CD4-positive, alpha-beta T cell treated with Interleukin-2 at 100 ng/mL for 4 hours (primary cell): ENCODE measurements at places on chromosomes 1 and 21.

DNA sequence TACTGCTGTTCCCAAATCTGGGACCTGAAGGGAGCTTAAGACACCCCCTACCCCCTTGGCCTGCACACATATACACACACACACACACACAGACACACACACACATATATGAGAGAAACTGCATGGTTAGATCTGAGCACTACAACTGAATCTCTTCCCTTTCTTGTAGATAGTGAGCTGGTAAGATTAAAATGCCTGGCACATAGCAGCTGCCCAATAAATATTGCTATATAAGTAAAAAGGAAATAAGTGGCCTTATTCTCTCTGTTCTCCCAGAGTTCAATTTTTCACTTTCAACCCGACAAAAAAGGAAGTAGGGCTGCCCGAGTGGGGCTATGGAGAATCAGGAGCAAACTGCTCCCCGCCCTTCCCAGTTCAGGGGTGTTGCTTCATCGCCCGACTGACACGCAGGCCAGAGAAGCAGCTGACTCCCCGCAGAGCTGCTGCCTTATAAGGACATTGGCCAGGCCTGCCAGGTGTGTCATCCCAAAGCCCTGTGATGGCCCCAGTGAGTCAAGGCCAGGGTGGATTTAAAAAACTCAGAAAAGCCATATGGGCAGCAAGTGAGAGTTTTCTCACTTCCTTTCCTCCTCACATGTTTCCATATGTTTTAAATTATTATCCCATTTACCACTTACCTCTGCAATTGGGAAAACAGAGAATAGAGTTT, 106.5 kb upstream of the SLC44A3 start:
- DNase-seq = peak; percentile 22

- DNase-seq = no peak
Observed at GRCh38 chr1:216095400-216095799, 327.8 kb downstream of the USH2A start.

DNA sequence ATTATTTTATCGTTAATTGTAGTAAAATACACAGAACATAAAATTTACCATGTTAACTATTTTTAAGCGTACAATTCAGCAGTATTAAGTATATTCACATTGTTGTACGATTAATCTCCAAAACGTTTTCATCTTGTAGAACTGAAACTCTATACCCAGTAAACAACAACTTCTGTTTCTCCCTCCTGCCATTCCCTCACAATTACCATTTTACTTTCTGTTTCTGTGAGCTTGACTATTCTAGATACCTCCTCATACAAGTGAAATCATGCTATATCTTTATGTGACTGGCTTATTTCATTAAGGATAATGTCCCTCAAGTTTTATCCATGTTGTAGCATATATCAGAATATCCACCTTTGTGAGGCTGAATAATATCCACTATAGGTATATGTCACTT, 156.8 kb downstream of the ST6GALNAC3 start:
- DNase-seq = no peak

GRCh38 chr1:185315445-185316071, 1.5 kb downstream of the IVNS1ABP start:
- DNase-seq = no peak

DNA sequence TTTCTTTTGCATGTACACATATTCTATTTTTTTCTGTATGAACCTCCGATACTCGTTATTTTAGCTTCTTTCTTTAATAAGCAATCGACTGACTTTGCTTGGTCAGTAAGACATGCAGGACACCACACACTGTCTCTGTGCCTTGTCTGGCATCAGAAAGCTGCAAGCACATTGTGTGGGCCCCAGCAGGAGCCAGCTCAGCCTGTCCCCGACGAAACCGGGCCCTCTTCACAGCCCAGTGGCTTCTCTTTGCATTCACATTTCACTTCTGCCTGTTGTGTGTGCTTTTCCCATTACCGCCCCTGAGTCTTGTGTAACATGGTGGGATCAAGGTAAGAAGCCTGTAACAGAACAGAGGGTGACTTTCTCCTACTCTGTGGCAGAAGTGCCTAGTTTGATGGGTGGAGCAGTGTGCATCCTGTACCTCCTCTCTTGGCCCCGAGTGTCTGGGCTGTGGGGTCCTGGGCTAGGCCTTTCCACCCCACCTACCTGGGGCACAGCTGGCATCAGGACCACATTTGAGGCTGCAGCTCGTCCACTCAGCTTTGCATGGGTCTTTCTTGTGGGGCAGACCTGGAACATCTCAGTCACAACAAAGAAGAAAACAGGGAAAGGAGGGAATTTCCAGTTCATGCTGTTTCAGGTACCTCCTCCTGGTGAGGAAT, 118.9 kb upstream of the COL6A1 start:
- DNase-seq = no peak

GRCh38 chr1:107152395-107152794, 11.6 kb downstream of the NTNG1 start:
- DNase-seq = no peak

DNA sequence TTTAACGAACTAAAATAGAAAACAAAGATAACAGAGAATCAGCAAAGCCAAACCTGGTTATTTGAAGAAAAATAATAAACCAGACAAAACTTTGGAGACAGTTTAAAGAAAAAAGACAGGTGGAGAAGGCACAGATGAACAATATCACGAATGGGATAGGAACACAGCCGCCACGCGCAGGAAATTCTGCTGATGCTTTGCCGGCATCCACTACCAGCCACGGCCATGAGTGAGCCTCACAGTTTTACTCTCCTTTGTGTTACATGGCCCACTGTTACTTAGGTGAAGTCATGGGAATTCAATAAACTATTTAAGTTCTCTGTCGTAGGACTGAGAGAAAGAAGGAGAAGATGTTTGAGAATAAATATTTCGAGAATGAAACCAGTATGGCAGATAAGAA, 503.4 kb downstream of the TTLL7 start:
- DNase-seq = no peak

- DNase-seq = no peak
Observed at GRCh38 chr1:234214129-234214910, 158.9 kb upstream of the COA6 start.
